ENCODE measurements at places on chromosomes 2 and 18. TPM values are rescaled to one million over a fixed set of nuclear protein-coding genes. Genes with fewer than 3 reads are reported as not detected.

The LYPD6B gene
- 23.6 TPM for total RNA-seq

DNA sequence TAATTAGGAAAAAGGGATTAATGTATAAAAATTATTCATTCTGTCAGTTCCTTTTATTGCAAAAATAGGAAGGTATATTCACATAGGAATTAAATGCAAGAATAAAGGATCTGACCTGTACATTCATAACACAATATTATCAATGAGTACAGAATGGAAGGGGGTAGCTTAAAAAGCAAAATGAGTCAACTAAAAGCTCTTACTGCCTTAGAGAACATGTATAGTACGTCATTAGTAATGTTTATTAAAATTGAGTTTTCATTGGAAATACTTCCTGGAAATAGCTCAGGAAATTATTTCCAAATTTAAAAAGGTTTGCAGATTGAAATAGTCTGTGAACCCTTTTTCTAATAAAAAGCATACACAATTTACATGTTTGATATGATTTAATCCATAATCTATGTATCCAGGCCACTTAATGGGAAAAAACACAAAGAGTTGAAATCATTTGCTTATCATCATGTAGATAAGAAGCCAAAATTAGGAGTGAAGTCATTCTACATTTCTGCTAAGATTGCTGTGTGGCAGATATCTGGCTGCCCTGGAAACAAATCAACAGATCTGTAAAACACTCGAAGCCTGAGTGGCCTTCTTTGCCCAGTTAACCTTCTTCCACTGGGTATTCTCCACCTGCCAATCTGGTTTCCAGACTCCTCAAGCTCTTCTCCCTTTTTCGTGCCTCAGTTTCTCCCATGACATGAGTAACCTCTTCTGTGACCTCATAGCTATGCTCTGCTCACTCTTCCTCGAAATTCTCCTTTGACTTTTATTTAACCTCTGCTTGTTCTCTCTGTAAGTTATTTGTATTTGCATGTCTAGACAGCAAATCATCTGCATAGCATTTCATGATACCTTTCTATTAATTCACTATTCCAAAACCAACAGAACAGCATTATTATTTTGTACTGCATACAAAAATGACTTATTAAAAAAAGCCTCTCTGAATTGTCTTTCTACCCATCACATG, 181.2 kb upstream of the REV1 start:
- DNase-seq, result no peak

DNA sequence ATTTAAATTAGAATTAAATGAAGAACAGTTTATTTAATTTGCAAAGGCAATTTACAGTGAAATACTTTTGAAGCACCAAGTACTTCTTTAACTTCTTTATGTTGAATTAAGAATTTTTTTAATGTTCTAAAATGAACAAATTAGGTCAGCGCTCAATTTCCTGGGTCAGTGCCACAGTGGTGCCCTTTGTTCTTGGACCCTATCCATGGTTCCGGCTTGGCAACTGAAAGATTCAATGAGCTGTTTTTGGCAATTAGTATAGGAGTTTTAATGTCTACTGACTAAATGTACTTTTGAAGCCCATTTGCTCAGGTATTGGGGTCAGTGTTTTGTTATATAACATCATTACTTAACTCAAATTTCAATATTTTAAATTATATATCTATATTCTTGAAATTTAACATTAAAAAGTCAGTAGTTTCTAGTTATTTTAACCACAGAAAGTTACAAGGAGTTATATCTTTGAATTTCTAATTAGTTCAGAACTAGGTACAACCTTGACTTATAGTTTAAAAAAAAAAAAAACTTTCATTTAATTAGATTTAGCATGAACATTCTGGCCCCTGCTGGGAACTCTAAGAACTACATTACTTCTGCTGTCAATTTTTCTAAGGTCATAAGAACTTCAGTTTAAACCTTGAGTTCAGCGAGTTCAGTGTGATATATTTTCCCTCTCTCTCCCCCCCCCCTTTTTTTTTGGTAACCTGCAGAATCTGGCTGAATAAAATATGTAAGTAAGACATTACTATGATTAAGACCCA, 7.6 kb upstream of the MSTN start:
- DNase-seq, result peak; percentile 47

DNA sequence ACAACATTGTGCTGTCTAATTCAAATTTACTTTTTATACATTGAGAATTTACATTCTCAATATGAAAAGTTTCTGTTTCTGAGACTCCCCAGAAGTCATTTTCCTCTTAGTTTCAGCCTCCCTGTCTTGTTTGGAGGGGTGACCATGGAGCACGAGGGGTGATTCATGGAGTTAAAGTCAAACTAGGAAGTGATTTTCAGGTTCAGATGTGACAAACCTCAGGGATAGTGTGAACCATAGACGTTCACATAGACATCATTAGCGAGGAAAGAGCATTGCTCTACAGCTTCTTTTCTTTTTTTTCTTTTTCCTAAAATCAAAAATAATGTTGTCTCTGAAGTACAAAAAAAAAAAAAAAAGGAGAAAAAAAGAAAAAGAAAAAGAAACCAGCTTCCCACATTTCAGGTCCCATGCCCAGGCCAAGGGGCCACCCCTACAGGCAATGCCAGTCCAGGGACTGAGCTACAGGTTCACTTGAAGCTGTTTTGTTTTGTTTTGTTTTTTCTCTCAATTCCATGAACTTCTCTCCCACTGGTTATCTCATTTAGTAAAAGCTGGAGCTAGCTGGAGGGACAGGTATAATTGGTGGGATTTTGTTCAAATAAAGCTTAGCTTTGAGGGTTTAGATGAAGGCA, 18.1 kb upstream of the LCLAT1 start:
- no peak for DNase-seq

- no peak for DNase-seq
These were observed 106.8 kb upstream of the GALNT5 start for GRCh38 chr2:157150747-157151146.

DNA sequence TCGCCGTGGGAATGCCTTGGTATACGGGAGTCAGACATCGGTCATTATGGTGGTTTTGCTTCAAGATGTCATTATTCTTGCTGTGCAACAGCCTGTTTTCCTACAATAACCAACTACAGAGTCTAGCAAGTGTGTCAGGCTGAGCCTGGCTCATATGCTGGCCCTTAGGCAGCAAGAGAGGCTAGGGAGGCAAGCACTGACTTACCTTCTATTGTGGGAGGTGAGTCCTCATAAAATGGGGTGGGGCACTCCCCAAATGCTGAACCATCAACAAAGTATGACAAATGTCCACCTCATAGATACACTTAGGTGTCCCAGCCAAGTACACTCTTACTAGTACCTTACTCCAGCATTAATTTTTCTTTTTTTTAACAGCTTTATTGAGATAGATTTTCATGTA, 77.0 kb upstream of the ATL2 start:
- DNase-seq, result no peak

DNA sequence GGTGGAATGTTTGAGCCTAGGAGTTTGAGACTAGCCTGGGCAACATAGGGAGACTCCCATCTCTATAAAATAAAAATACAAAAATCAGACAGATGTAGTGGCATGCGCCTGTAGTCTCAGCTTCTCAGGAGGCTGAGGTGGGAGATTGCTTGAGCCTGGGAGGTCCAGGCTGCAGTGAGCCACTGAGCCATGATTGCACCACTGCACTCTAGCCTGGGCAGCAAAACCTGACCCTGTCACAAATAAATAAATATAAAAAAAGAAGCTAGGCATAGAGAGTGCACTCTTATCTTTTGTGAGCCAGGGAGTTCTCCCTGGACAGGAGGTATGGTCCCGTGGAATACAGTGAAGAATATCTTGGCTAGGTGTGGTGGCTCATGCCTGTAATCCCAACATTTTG, 11.0 kb upstream of the KYNU start:
- no peak for DNase-seq

- DNase-seq, result no peak
These were observed 21.1 kb downstream of the MBP start for GRCh38 chr18:77111449-77111848.

DNA sequence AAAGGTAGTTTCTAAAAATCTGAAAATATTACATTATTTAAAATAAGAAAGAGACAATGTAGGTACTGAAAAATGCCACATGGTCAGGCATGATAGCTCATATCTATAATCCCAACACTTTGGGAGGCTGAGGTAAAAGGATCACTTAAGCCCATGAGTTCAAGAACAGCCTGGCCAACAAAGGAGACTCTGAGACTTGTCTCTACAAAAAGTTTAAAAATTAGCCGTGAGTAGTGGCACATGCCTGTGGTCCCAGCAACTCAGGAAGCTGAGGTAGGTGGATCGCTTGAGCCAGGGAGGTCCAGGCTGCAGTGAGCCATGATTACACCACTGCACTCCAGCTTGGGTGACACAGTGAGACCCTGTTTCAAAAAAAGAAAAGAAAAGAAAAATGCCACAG, 21.8 kb downstream of the ATAD2B start:
- no peak for DNase-seq

DNA sequence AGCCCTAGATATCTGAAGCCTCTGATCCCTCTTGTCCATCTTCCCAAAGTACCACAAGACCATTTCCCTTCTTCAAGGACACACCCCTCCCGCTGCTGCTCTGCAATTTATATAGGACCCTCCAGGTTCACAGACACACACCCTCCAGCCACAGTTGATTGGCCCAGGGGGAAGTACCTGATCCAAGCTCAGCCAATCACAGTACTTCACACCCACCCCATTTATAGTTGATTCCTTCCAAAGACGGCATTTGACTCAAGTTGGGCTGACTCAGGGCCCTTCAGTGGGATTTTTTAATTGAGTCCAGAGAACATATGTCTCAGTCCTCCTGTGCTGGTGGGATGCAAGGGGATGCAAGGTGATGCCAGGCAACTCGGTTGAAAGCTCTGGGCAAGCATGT, 59.2 kb downstream of the GYPC start:
- DNase-seq, result no peak
